Stimulated activated CD4-positive, alpha-beta T cell treated with anti-CD3 and anti-CD28 coated beads, Interleukin-1b, Interleukin-23, amount 100 ng/mL, for 48 hours (primary cell): ENCODE measurements at places on chromosomes 13 and 19.

GRCh38 chr13:26502826-26503225, 54.7 kb upstream of the WASF3 start:
- peak; percentile 66 for DNase-seq

DNA sequence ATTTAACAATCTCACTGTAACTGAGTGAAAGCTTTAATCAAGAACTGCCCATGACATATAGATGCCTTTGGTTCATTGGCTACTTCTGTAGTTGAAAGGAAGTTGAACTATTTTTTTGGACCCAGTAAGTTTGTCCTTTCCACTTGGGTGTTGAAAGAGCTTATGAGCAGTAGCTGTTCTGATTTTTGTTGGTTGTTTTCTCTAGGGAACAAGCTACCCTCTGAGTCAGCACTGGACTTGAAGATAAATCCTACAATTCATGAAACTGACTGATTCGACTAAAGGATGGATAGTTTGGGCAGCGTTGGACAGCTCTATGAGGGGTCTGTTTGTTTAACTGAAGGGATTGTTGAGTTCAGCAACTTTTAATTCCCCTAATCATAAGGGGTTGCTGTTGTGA, 101.0 kb downstream of the PAN3 start:
- no peak for DNase-seq

GRCh38 chr13:33270895-33271538, 14.5 kb downstream of the STARD13 start:
- no peak for DNase-seq

GRCh38 chr19:16001481-16002312, 52.9 kb downstream of the OR10H4 start:
- DNase-seq, result peak; percentile 46

DNA sequence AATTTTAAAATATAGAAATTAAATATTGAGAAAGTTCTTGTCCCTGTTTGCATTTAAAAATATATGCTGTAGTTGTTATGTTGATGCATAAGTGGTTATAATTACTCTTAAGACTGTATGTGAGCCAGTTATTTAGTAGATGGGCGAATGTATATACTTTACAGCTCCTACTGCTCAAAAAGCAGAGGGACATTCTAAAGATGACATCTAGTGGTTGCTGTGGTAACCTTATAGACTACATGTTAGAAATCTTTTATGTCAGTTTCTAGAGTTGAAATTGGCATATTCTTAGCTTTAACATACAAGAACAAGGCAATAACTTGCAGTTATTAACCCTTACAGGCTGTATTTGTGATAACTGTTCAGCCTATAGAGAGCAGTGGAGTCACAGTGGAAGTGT, 160.5 kb downstream of the OLFM4 start:
- no peak for DNase-seq

GRCh38 chr19:37692956-37693620, 26.5 kb downstream of the ZNF607 start:
- DNase-seq, result no peak

DNA sequence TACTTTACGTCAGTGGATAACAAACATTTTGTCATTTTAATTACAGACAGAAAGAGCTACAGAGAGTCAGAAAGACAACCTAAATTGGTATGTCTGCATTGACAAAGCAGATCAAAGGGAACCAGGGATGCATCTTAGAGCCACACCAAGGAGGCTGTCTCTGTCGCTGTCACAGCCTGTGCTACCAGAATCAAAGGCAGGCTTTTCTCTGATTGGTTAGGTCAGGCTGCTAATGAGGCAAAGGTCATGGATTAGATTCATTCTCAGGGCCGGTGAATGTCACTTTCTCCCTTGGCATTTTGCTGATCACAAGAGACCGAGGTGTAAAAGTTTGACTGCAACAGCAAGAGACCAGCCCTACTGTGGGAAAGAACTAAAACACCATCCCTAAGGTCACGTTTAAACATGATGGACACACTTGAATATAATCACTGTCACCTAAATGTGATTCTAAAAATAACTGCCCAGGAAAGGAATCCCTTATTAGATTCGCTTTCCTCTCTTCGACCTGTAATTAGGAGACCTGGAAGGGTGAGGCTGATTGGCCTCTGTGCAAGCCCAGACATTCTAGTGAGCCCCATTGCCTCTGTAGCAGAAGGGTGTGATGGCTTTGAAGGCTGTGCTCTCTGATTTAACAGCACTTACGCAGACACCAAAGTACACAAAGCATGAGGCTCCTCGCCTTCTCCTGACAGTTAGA, 314.4 kb upstream of the NBEA start:
- DNase-seq, result no peak

DNA sequence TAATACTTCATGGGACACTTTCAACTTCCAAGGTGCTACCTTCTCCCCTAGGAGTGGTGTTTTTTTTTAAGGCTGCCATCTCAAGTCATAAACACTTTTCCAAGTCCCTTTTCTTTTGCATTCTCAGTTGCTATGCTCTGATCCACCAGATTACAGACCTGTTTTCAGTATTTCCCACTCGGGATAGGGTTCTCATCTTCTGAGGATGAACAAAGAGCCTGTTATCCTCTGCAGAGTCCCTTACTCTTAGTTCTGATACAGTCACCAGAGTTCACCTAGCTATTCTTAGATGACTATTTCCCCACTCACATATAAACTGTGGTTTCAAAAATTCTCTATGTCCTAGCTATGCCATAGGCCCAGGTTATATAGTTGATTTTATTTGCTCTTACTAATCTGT, 15.9 kb downstream of the ZDHHC20 start:
- no peak for DNase-seq

- no peak for DNase-seq
These were observed 8.4 kb upstream of the PRR19 start for GRCh38 chr19:42293540-42293939.

GRCh38 chr19:19659646-19660245, 3.7 kb downstream of the ATP13A1 start:
- no peak for DNase-seq

DNA sequence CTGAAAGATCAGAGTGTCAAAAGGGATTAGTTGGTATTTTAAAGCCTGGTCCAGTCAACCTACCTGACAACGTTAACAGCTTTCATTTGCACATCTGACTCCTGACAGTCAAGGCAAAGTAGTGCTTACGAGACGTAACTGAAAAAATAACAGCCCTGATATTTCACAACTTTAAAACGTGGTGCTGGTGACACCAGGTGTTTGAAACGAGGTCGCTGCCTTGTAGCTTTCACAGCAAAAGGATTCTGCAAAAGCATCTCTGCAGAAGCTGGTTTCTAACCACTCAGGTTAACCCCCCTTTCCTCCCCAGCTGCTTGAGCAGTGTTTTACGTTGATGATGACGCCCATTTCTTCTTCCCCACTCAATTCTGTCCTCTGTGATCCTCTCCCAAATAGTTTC, 23.3 kb downstream of the GGACT start:
- DNase-seq, result no peak

DNA sequence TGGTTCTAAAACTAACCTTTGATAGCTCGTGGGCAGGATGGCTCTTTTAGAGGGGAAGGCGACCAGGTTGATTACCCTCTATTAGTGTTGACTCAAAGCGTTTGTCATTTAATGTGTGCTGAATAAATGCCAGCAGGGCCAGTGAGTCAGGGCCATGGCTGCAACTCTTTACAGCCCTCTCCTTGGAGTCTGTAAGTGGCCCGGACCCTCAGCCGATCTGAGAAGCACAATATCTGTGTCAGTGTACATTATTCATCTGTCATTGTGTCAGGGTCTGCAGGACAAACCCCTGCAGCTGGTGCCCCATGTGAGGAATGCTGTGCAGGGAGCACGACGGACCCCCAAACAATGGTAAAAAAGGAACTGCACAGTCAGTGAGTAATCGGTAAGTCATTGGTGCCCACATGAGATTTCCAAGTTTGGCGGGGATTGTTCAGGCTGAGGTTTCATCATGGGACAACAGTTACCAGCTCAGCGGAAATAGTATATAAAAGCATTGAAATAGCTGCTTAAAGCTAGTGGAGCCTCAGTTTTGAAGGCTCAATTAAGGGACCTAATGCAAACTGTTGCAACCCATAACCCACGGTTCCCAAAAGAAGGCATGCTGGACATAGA, 139.1 kb downstream of the ZNF675 start:
- no peak for DNase-seq

GRCh38 chr13:80716610-80717081, 375.7 kb upstream of the SPRY2 start:
- DNase-seq, result no peak

DNA sequence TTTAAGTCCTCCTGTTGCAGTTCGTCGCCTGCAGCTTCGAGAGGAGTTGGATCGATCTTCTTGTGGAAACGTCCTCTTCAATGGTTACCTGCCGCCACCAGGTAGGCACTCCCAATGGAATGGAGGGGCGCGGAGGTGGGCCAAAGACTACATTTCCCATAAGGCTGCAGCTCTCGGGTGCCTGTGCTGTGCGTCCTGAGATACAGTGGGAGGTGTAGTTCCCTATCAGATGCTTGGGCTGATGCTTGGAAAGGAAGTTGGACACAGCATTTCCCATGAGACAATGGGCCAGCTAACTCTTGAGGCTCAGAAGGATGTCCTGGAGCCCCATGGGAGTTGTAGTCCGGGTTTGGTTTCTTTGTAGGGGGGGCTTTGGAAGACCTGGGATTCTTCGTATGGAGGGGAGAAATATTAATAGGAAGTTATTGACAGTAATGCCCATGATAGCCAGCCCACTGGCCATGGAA, 1.8 kb downstream of the SHKBP1 start:
- no peak for DNase-seq

- no peak for DNase-seq
These were observed 2.1 kb downstream of the ARID3A start for GRCh38 chr19:927780-928401.

- DNase-seq, result no peak
These were observed 690.9 kb downstream of the SLITRK6 start for GRCh38 chr13:85108356-85108755.

- DNase-seq, result peak; percentile 59
These were observed at the start of gene RUBCNL for GRCh38 chr13:46387064-46387851. TSS of gene RUBCNL (minus strand) at chr13:46387252. CDS start at chr13:46372475, 14,777 bp downstream.

DNA sequence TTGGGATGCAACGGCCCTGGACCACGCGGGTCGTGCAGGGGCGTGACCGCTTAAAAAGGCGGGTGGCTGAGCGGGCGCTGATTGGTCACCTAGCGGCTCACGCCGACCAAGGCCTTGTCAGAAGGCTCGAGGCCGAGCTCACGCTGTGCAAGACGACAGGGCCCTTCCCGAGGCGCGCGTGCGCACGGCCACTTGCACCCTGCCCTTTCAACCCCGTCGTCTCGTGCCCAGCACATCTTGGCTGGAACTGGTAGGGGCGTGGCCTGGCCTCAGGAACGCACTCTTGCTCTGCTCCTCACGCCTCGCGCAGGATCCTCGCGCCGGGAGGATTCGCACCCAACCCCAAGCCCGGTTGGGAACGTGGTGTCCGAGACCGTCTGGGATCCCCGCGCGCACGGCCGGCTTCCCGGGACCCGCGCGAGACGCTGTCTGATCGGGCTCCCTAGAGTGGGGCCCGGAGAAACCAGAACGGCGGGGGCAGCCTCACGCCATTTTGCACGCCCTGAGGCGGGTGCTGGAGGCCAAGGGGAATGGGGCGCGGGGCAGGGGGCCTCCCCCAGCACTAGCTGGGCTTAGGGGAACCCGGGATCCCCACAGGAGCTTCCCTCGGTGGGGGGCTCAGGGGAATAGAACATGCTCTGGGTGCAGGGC, at the start of gene MEIOSIN:
Gene MEIOSIN, plus strand, starts transcription at position 280 of the 651 bp plus-strand sequence. CDS start 1,938 bp downstream, outside the sequence.
- DNase-seq, result no peak

DNA sequence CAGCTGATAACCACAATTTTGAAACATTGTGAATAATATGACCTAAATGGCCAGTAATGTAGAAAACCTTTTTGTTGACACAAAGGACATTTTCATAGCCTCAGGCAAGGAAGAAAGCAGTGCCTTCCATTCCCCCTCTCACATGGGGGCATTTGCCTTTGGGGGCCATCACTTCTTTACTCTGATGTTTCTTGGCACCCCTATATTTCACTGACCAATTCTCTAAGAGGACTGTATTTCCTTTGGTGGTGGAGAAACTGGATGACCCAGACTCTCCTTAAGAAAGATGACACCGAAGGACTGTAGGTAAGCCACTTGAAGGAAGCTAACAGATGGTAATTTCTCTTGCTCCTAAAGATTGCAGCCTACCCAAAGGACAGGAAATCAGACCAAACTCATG, 254.6 kb downstream of the DCLK1 start:
- DNase-seq, result no peak

GRCh38 chr19:41278478-41278877, 14.3 kb downstream of the HNRNPUL1 start:
- no peak for DNase-seq

GRCh38 chr19:32895384-32895783, 25.8 kb upstream of the SLC7A9 start:
- no peak for DNase-seq

- DNase-seq, result no peak
These were observed 6.8 kb upstream of the DGKH start for GRCh38 chr13:42041684-42042035.

DNA sequence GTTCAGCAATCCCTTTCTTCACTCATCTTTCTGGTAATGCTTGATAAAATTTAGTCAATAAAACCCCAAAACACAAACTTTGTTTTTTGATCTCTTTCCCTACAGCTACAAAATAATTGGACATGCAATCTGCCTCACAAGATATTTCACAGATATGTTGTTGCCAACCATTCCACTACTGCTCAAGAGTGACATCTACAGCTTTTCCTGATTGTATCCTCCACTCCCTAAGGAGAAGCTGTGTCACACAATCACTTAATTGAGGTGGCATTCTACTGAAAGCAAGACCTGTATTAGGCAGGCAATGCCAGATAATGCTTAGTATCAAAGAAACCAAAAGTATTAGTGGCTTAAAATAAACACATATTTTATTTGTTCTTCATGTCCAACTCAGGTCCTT, 1646.2 kb upstream of the SPRY2 start:
- no peak for DNase-seq

DNA sequence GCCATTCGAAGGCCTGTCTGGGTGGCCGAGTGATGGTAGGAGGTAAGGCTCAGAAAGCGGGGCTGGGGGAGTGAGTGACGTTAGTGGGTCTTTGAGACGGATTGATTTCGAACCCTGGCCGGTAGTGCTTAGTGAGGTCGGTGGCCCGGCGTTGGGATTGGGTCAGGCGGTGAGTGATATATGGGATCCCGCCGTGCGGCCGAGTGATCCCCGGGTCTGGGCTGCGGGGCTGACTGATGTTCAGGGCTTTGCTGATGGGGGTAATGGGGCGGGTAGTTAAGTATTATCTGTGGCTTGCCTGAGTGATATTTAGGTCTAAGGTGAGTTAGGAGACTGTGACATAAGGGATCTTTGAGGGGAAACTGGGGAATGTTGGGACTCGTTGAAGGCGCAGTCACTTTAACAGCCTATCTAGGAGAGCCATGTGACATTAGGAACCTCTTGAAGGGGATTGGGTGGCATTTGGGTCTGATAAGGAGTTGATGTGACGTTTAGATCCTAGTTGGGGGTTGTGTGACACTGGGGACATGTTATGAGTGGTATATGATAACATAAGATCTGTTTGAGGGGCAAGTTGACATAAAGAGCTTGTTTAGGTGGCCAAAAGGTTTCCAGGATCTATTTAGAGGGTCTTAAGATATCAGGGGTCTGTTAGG, 543 bp downstream of the PSMC4 start:
- DNase-seq, result no peak

GRCh38 chr13:36665630-36666029, 8.2 kb upstream of the SERTM1 start:
- DNase-seq, result no peak
